ENCODE measurements at places on chromosomes 3 and 15.

GRCh38 chr15:74845208-74845568 is 2.2 kb upstream of the ULK3 start:
- DNase-seq: no peak

- DNase-seq: no peak
These were observed 421.7 kb upstream of the GOLIM4 start for GRCh38 chr3:168517249-168518071.

DNA sequence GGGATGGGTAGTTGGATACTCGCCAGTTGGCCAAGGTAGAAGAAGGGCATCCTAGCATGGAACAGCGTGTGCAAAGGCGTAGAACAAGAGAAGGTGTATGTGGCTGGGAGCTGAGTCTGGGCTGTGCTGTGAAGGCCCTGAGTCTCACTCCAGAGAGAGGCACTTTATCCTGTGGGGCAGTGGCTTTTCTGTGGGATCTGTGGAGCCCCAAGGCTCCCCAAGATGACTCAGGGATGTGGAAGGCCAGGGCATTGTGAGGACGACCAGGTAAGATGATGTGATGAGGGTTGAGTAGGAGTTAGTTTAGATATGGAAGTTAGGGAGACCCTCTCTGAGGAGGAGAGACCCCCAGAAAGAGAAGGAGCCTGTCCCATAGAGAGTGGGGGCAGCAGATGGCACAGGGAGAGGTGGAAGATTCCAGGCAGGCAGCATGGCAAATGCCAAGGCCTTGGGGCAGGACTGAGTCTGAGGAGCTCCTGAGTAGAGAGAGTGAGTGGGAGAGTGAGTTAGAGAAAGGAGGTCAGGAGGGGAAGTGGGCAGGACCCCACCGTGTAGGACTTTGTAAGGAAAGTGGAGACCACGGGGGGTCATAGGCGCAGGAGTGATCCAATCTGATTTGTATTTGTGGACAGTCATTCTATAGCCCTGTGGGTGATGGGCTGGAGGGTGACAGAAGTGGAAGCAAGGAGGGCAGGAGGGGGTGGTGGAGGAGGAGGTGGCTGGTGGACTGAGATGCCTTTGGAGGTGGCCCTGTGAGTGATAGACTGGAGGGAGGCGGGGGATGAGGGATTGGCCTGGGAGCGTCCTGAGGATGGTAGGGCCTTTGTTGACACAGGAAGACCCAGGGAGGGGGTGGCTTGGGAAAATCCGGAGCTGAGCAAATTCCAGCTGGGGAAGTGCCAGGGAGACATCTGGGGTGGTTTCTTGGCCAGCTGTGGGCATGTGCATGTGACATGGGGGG is 50.3 kb downstream of the FBLN2 start:
- DNase-seq: no peak

- DNase-seq: no peak
These were observed 70.1 kb downstream of the HMCES start for GRCh38 chr3:129348734-129349133.

GRCh38 chr15:23069496-23070166 is 30.3 kb upstream of the TUBGCP5 start:
- DNase-seq: no peak

DNA sequence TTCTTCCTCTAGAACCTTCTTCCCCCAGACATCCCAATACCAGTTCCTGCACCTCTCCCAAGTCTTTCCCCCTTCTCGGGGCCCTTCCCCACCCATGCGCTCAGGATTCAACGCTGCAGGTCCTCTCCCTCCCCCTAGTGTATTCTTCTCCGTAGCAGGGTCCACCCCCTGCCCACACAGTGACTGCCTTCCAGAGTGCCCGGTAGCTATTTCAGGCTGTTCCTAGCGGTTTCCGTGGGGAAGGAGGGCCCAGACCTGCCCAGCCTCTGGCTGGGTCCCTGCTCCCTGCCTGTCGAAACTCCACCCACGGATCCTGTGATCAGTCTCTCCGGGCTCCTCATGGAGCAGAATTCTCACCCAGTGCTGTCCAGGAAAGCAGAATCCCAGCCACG is 45.2 kb upstream of the SEC61A1 start:
- no peak for DNase-seq

DNA sequence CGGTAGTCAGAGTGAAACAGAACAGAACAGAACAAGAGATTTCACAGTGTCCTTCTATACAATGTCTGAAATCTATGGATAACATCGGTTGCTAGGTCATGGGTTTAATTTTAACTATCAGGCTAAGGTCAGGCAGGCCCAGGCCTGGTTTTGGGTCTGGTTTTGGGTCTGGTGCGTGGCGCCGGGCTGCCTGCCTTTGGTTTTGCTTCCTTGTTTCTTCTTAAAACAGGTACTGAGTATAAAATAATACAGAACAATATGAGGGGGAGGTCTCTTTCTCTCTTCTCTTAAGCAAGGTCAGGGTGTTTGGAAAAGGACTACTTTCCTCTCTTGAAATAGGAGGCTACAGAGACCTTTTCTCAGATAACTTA is 1.4 kb downstream of the AEN start:
- no peak for DNase-seq

DNA sequence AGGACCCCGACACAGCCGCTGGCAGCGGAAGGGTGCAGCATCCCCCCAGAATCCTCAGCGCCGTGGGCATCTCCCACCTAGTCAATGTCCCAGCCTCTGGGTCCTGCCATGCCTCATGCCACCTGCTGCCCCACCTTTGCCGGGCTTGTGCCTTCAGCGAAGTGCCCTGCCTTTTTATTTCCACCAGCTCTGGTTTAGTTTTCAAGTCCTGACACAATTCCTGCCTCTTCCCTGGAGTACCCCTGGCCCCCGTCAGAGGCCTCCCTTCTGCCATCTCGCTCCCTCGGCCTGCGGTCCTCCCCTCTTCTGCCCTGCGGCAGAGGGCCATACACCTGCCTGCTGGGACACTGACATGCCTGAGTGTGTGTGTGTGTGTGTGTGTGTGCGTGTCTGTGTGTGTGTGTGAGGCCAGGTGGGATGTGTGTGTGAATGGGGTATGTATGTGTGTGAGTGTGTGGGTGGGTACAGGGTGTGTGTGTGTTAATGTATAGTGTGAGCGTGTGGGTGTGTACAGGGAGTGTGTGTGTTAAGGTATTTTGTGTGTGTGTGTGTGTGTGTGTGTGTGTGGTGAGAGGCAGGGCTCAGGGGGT is 129.9 kb downstream of the SMAD6 start:
- no peak for DNase-seq
